ENCODE measurements at places on chromosomes 2 and 18.

GRCh38 chr2:116094196-116094595 lies 1651.8 kb downstream of the DPP10 start:
- DNase-seq, result no peak

DNA sequence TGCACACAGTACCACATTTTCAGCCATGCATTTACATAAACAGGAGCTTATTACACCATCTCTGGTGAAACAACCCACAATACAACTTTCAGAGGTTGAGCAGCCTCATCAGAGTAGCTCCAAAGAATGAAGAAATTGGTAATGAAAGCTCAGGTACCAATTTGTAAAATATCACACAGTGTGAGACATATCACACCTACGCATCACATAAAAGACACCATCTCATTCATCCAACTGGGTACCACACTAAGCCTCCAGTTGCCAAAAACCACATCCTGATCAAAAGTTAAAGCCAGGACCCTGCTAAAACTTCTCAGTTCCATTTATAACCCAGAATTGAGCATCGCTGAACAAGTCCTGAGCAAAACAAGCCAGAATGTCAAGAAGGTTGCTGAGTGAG lies 4.6 kb downstream of the TMEM163 start:
- no peak for DNase-seq

GRCh38 chr2:213185147-213185822 lies 33.9 kb upstream of the IKZF2 start:
- no peak for DNase-seq

- DNase-seq, result no peak
Observed at GRCh38 chr2:163757814-163758213, 22.0 kb upstream of the FIGN start.

- no peak for DNase-seq
Observed at GRCh38 chr2:65549257-65549627, 116.8 kb upstream of the SPRED2 start.

DNA sequence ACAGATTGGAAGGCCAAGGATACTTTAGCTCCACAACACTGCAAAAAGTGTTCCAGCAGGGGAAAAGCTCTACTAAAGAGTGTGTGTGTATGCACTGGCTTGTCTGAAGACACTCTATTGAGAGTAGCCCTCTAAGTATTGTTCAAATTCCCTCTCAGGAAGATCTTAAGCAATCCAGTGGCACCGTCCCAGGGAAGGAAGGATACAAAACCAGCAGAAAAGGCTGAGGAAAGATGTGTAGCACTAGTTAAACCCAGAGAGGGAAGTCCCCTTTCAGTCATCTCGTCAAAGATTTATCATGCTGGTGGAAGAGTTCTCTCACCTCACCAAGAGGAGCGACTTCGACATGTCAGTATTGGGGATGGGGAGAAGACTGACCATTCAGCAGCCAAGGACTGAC lies 50.5 kb downstream of the DHRS9 start:
- DNase-seq, result no peak

- DNase-seq, result peak; percentile 22
Observed at GRCh38 chr2:181680055-181680936, at the start of gene NEUROD1. Gene NEUROD1, minus strand, starts transcription at chr2:181680517. Its CDS starts 1,657 bp downstream, at chr2:181678860.

DNA sequence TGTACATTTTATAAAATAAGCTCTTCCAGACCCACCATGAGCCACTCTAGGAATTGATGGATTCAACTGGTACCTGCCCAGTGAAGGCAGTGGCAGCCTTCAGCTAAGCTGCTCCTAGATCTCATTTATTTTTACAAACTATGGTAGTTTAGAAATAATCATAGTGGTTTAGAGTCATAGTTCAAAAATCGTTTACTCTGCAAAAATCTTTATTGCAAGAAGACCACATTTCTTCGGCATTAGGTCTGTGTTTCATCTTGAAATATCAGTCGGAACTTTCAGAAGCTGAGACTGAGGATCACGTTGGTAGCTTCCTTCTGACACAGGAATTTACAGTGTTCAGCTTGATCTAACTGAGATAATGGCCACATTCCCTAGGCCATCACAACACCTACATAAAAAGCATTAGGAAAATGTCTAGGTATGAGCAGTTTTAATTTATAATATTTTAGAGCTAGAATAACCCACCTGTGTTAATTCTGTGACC lies 206.2 kb upstream of the PID1 start:
- DNase-seq, result no peak

- peak; percentile 91 for DNase-seq
Observed at GRCh38 chr2:156334496-156335478, 2.3 kb upstream of the NR4A2 start.

- DNase-seq, result no peak
Observed at GRCh38 chr2:206020171-206020570, 65.8 kb downstream of the INO80D start.

- DNase-seq, result no peak
Observed at GRCh38 chr2:67384123-67384822, 12.9 kb upstream of the ETAA1 start.

GRCh38 chr2:128626760-128627511 lies 308.3 kb upstream of the HS6ST1 start:
- DNase-seq, result no peak

GRCh38 chr2:177148477-177149154 lies 64.0 kb upstream of the HNRNPA3 start:
- peak; percentile 90 for DNase-seq

- DNase-seq, result no peak
Observed at GRCh38 chr2:229474125-229474524, 203.0 kb upstream of the PID1 start.

DNA sequence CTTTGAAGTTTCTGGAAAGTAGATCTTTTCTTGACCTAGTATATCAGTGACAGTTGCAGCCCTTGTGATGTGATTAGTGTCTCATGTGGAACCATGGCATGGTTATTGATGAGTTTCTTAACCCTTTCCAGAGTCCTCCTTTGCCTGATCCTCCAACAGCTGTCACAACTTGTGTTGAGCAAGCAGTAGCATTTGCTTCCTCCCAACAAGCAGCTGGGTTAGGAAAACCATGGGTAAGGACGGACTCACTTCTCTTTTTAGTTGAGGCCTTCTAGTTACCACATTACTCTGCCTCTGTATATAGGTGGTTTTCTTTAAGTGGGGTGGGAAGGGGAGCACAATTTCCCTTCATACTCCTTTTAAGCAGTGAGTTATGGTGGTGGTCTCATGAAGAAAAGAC lies 96.3 kb downstream of the XRCC5 start:
- DNase-seq, result no peak

DNA sequence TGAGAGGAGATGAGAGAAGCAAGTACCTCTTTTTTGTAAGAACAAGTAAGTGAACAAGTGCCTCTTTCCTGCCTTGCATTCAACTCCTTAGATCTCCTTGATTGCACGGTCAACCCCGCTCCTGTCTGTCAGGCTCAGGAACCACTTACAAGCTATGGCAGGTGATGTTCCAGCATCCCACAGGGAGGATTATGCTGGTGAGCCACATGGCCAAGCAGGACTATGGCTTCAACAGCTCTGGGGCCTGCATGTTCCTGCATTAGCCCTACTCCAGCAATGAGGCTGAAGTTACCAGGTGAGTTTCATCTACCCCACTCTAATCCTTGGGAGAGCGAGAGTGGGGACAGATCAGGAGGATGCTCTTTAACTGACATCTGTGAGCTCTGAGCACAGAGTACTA lies 29.5 kb downstream of the TTC32 start:
- no peak for DNase-seq

- DNase-seq, result no peak
Observed at GRCh38 chr2:223976635-223977226, 19.5 kb downstream of the MRPL44 start.

GRCh38 chr2:84224121-84224520 lies 235.0 kb downstream of the SUCLG1 start:
- no peak for DNase-seq

GRCh38 chr2:72415241-72415661 lies 267.6 kb upstream of the CYP26B1 start:
- DNase-seq, result no peak

DNA sequence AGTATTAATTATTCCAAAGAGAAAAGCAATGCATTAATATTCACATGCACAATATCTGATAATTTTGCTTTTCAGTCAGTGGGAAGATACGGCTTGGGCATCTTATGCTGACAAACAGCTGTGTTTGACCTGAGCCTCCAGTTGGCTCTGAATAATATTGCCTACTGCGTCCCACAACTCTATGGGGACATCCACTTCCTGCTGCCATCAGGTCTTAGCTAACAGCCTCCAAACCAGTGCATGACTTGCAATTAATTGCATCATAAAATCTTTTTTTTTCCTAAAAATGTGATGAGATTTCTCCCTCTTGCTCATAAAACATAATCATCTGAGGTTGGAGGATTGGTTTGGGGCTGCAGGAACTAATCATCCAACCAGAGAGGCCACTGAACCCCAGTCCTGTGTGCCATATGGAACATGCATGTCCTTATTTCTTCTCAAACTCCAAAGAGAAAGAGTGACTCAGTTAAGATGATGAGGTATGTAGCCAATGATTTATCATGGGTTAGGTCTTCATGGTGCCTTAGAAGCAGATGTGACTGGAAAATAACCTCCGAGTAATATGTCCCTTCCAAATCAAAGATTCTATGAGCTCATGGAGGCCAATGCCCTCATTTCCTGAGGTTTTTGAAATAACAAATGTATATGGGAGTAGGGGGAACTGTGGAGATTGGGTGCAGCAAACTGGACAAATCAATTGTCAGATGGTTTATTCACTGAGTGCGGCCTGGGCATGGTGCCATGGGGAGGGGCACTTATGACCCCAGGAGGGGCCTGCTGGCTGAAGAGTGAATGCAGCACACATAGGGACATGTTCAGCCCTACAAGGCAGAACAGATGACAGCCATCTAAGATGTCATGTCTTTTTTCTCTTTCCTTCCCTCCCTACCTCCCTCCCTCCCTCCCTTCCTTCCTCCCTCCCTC lies 39.4 kb downstream of the EDAR start:
- no peak for DNase-seq

GRCh38 chr2:134109725-134110124 lies 144.1 kb upstream of the MGAT5 start:
- DNase-seq, result no peak

- no peak for DNase-seq
Observed at GRCh38 chr2:182319556-182320505, 107.0 kb downstream of the PDE1A start.

- peak; percentile 90 for DNase-seq
Observed at GRCh38 chr18:5197032-5197434, at the start of gene AKAIN1. Gene AKAIN1, minus strand, starts transcription at chr18:5197257. Its CDS starts 204 bp downstream, at chr18:5197053.
